ENCODE measurements at places on chromosomes 5 and 9. TPM values are rescaled to one million over a fixed set of nuclear protein-coding genes. Genes with fewer than 3 reads are reported as not detected.

- DNase-seq, result no peak
Observed at GRCh38 chr5:139930406-139930805, 112.7 kb downstream of the NRG2 start.

- no peak for DNase-seq
Observed at GRCh38 chr9:8821910-8822666, 1022.5 kb upstream of the DMAC1 start.

DNA sequence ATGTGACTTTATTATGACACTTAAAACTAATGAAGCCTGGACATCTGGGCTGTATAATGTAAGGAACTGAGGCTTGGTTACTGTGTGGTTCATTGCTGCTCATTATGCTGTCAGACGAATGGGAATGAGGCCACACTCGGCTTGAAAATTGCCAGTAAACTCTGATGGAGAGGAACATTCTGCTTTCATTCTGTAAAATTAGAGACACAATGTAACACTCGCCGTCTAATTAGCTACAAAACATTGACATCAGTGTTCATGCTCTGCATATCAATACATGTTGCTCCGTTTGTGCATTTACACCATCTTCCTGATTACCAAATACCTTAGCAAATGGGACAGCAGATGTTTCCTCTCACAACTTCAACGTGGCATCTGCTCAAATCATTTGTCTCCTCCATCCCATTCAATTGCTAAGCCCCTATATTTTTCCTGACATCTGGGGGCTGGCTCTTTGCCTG is 133.0 kb downstream of the SLC28A3 start:
- no peak for DNase-seq

DNA sequence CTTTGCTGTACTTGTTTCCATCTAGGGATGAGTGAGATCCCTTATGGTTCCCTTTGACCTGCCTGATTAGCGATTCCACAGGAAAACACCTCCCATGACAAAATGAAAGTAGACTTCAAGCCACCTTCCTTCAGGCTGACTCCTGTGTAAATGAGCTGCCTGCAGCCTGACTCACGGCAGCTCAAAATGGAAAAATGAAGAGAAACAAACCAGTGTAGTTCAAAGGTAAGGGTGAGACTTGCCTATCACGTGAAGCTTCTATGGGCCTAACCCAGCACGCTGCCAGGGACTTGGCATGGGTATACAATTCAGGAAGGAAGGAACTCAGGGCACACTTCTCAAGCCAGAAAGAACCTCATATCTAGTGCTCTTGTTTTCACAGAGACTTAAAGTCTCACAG is 110.1 kb upstream of the LRRTM2 start:
- DNase-seq, result no peak

- DNase-seq, result no peak
Observed at GRCh38 chr9:10268531-10269485, 344.0 kb downstream of the PTPRD start.

GRCh38 chr5:68303754-68304420 is 88.3 kb downstream of the PIK3R1 start:
- DNase-seq, result no peak

- no peak for DNase-seq
Observed at GRCh38 chr9:18173923-18174322, 300.0 kb upstream of the ADAMTSL1 start.

- no peak for DNase-seq
Observed at GRCh38 chr5:84184857-84185256, 199.8 kb downstream of the EDIL3 start.

DNA sequence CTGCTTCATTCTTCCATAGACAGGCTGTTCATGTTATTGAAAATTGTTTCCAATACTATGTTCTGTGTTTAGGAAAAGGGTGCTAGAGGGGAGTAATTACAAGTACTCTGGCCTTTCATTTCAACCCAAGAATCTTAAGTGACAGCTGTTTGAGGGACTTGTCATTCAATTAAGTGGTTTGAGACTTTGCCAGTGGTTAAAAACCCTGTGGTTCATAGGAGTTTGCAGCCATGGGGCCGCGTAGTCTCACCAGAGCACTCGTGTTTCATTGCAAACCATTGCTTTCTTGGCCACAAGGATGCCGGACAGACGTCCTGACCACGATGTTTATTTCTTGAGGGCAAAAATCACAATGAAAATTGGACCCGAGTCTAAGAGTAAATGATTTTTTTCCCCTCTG is 248.8 kb downstream of the NNT start:
- no peak for DNase-seq

DNA sequence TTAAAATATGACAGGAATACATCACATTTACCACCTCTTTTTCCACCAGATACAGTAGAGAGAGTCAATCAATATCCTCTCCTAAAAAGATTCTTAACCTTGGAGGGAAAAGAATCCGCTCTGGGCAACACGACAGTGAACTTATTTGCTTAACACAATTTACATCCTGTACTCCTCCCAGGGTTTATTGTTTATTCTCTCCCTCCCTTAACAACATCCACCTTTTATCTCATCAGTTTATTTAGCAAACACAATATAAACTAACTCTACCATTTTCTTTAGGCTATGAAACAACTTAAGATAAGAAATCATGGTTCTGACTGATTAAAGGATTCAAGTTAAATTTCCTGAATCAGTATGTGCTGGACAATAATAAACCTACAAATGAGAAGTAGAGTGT is 50.9 kb downstream of the CERT1 start:
- no peak for DNase-seq

DNA sequence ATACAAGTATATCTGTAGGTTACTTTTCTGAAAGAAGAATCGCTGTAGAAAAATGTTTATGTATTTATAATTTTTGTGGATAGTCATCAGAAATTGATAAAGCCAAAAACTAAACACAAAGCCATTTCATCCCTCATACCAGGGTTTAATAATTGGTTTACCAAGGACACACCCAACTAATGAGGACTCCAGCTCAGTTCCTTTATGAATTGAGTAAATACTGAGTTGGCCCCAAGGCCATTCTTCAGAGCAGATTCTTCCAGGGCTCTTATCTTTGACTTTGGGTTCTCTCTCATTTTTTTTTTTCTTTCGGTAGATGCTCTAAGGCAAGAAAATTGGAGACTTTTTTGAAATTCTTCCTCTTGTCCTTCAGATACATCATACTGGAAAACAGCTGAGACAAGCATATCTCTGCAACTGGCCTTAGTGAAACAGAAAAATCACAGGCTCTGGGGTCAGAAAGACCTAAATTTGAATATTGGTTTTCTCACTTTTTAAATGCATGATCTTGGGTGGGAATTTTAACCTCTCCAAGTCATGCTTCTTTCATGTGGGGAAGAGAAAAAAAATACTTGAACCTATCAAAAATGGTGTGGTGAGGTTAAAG is 401.8 kb downstream of the ARHGEF28 start:
- no peak for DNase-seq

DNA sequence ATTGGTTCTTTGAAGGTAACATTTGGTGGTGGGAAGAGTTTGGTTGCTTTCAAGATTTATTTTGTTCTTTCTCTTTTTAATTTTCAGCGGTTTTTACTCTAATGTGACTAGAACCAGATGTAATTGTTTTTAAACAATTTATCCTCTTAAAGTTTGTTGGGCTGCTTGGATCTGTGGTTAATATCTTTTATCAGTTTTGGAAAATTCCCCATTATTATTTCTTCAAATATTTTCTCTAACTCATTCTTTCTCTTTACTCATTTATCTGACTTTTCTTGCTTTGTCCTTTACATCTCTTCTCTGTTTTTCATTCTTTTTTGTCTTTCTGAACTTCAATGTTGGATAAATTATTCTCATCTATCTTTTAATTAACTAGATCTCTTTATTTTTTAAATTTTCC is 29.9 kb downstream of the FCHO2 start:
- DNase-seq, result no peak

The LCN2 gene
- 0.72 TPM for total RNA-seq

The NR2F1 gene
- total RNA-seq, result 0.04 TPM

The SPAAR gene
- not detected for total RNA-seq

The BASP1 gene
- 0.22 TPM for total RNA-seq

The CDH9 gene
- not detected for total RNA-seq

The GPR151 gene
- total RNA-seq, result not detected

The GRIN3A gene
- not detected for total RNA-seq

Measured in K562 (cell line).